ENCODE measurements at places on chromosomes 2 and 18.

GRCh38 chr2:44267796-44268648 lies 7.3 kb upstream of the SLC3A1 start:
- DNase-seq: peak; percentile 26

GRCh38 chr2:28654663-28655320 lies 96.8 kb upstream of the PPP1CB start:
- no peak for DNase-seq

- DNase-seq: no peak
These were observed 54.9 kb downstream of the AKAIN1 start for GRCh38 chr18:5142131-5142530.

- peak; percentile 50 for DNase-seq
These were observed 50.6 kb downstream of the RAPH1 start for GRCh38 chr2:203484266-203485112.

DNA sequence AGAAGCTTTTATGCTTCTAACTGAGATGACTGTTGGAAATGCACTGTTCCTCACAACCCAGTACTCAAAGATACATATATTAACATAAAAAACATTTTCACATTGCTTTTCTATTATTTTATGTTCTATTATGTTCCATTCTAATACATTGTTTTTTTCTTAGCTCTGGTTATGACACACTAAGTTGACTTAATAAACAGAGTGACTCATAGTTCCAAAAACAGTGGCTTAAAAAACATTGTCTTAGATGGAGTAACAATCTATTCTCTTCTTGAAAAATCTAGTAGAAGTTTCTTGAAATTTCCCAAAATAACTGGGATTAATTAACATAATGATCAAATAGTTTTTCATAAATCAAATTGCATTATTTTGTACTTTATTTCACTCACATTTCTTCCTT lies 328.2 kb upstream of the LRATD1 start:
- no peak for DNase-seq

DNA sequence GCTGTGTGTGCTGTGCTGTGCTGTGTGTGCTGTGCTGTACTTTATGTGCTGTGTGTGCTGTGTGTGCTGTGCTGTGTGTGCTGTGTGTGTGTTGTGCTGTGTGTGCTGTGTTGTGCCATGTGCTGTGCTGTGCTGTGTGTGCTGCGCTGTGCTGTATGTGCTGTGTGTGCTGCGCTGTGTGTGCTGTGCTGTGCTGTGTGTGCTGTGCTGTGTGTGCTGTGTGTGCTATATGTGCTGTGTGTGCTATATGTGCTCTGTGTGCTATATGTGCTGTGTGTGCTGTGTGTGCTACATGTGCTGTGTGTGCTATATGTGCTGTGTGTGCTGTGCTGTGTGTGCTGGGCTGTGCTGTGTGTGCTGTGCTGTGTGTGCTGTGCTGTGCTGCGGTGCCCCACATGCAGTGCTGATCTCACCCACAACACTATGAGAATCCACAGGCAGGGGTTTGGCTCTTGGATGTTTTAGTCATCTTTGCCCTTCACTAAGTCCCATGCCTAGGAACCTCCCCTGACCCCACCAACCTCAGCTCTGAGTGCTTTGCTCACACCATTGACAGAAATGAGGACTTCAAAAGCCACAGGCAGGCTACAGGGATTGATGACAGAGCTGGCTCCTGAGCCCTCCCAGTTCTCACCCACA lies 30.5 kb upstream of the MAL start:
- no peak for DNase-seq

DNA sequence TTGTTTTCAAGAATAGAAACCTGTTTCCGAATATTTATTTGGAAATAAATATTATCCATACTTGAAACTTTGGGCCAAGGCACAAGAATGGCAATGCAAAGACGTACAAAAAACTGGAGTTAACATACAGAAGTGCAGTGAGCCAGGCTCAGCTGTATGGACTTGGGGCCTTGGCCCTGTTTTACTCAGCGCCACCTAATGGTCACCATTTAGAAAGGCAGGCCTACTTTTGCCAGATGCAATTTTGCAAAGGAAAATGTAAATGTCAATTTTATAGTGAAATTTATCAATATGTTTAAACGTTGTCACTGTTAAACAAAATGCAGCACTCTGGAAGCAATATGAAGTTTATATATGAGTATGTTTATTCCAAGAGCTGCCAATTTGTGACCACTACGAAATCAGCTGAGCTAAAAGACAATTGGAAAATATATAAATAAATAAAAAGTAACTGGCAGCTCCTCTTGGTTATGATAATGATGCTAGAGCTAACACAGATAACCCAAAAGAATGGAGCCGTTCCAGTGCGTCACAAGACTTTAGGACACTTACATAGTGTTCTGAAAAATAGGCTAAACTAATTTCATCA lies 155.0 kb downstream of the ARHGAP15 start:
- DNase-seq: peak; percentile 75

GRCh38 chr18:39494211-39494896 lies 1928.8 kb upstream of the CELF4 start:
- no peak for DNase-seq

GRCh38 chr2:387980-388421 lies 100.1 kb upstream of the ALKAL2 start:
- no peak for DNase-seq

DNA sequence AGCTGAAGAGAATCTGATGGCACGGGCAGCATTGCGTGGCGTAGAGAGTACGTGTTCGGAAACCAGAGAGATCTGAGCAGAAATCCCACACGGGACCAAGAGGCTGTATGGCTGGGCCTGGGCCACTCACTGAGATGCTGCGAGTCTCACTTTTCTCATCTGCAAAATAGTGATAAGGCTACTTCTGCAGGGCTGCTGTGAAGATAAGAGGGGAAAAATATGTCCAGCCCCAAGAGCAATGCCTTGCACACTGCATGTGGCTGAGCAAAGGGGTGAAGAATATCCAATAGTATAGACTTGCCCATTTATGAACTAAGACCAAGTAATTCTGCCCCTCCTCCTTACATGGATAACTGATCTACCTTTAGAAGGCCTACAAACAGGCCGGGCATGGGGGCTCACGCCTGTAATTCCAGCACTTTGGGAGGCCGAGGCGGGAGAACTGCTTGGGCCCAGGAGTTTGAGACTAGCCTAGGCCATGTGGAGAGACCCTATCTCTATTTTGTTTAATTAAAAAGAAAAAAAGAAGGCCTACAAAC lies 3.1 kb downstream of the FECH start:
- no peak for DNase-seq

DNA sequence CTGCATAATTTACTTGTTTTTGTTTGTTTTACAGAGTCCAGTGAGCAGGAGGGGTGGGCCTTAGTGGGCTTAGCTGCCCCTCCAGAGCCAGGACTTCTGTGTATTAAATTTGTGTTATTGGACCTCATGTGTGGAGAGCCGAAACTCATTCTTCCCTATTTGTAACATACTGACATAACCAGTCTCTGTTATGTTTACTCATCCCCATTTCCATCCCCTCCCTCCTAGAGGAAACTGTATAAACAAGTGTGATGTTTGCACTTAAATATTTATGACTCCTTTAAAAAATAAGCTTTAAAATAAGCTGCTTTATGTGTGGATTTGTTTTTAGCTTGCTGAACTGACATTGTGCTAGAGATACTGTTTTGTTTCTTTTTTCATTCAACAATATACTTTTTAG lies 13.8 kb downstream of the ZNF512 start:
- DNase-seq: no peak

GRCh38 chr2:167759531-167759930 lies 487.9 kb downstream of the STK39 start:
- DNase-seq: no peak

DNA sequence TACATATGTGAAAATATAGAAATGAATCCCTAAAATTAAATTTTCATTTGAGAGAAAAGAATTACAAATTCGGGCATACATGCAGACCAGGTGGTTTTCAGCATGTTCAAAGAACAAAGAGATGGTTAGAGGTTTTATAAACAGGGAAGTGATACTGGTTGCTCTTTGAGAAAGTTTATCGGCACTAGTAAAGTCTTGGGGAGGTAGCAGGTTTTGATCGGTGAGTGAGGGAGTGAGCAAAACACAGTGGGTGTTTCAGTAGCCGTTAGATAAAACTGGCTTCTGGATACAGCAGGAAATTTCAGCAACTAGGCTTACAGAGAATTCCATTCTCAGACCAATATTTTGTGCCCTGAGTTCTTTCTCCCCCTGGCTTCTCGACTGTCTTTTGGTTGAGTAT lies 51.1 kb downstream of the DSC3 start:
- no peak for DNase-seq

DNA sequence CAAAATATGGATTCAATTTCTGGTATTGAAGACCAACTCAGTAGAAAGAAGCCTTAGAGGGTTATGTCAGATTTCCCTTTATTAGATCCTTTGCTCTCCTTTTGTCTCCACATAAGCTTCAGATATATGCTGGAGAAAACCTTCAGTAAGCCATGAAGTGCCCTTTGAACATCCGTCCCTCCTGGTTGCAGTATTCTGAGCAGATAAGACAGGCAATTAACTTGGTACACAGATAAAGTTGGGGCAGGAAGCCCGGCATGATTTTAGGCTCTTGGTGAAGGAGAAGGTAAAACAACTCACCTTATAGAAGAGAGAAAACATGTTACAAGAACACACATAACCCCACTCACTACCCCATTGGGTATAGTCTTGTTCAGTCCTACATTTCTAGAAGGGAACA lies 76.4 kb downstream of the SRD5A2 start:
- no peak for DNase-seq

- no peak for DNase-seq
These were observed 14.1 kb downstream of the SLC4A3 start for GRCh38 chr2:219641390-219642068.

Data from neural progenitor cell (in vitro differentiated cells).